Caco-2 (cell line): ENCODE measurements at places on chromosomes 5 and 9. TPM values are rescaled to one million over a fixed set of nuclear protein-coding genes. Genes with fewer than 3 reads are reported as not detected.

- DNase-seq = peak; percentile 1
Measured at GRCh38 chr9:11319538-11319937, 706.7 kb upstream of the PTPRD start.

GRCh38 chr9:91611582-91611981 is 187.9 kb upstream of the NFIL3 start:
- DNase-seq = no peak

DNA sequence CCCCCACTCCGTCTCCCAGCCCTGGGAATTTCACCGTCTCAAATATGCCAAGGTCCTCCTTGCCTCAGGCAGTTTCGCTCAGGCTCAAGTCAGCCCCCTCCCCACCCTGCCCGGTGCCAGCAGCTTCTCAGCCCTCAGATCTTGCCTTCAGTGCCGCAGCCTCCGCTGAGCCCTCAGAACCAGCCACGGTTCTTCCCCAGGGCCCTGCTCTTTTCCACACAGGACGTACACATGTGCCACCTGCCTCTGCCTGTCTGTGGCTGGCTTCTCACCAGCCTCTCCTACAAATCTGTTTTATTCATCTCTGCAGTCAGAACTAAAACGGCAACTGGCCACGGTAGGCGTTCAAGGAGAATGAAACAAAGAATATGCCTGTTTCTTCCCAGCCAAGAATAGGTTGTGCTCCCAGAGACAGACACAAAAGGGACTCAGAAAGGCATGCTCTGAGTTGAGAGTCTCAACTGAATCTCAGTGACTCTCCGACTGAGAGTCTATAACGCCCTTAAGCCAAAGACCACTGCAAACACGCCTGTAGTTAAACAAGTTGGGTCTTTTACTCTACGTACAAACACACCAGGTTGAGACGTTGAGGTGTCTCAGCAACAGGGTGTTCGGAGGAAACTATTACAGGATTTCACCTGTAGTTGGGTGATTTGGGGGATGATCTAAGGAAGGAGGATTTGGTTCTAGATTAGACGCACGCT is 10.6 kb upstream of the GRIN1 start:
- peak; percentile 52 for DNase-seq

DNA sequence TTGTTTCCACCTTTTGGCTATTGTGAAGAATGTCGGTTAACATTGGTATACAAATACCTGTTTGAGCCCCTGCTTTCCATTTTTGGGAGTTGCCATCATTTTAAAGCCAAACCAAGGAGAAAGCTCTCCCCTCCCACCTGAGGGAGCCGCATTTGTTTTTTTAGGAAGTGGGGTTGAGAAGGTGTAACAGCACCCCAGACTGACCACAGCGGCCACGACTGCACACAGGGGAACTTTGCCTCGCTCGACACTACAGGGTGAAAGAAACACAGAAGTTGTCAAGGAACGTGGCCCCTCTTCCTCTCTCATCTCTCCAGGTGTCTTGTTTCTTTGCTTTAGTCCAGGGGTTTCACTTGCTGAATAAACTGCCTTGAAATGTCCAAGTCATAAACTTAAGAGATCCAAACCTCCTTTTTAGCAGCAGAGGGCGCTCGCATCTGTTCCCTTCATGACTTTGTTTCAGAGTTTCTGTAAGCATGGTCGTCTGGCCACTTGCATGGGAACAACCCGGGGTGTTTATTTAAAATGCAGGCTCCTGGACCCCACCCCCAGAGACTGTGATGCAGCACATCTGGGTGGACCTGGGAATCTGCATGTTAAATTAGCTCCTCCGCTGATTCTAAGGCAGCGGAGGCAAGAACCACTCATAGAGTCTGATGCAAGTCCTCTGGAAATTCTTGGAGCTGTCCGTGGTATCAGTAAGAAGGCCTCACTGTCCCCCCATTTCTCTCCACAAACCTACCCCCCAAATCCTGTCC is 2.1 kb upstream of the TTLL11 start:
- DNase-seq = no peak

- DNase-seq = no peak
Measured at GRCh38 chr5:107526-107925, 15.6 kb downstream of the PLEKHG4B start.

DNA sequence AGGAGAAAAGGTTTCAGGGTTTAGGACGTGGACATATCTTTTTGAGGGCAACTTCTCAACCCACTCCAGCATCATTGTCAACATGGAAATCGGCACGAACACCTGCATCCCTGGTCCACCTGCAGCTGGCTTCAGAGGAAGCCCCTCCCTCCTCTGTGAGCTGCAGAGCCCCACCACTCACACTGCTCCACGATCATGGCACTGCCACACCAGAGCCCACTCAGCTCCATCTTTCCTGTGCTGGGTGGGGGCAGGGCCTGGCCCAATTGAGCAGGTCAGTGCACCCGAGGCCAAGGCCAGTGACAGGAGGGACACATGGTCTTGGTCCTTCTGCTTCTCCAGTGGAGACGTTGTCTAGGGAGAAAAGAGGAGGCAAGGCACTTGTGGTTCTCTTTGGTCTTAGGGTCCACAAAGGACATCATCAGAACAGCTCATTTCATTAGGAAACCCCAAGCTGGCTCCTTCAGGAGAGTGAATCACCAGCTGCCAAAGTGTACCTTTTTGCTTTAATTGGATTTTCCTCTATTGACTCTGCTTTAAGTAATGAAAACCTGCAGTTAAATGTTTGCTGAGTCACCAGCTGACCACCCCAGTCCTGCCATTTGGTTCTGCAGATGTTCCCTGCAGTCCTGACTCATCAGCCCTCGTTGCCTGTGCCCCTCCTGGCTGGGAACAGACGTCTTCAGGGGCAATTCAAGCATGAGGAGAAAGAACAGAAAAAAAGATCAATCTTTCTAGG is 56.2 kb downstream of the UBE2QL1 start:
- no peak for DNase-seq

DNA sequence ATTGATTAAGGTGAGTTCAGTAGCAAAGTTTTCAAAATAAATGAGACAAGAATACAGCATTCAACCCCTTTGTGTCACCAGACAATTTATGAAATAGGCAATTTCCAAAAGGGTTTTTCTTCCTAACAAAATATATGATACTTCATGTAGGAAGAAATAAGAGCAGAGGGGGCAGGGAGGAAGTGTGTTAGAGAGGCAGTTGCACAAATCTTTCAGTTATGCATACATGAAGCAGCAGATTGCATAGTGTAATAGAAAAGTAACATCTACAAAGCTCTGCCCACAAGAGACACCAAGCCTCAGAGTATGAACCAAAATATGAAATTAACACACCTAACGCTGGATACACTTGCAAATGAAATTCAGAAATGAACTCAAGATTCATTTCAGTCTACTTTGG is 157.0 kb downstream of the DENND1A start:
- no peak for DNase-seq

GRCh38 chr5:159419576-159419975 is 89.3 kb upstream of the IL12B start:
- no peak for DNase-seq

DNA sequence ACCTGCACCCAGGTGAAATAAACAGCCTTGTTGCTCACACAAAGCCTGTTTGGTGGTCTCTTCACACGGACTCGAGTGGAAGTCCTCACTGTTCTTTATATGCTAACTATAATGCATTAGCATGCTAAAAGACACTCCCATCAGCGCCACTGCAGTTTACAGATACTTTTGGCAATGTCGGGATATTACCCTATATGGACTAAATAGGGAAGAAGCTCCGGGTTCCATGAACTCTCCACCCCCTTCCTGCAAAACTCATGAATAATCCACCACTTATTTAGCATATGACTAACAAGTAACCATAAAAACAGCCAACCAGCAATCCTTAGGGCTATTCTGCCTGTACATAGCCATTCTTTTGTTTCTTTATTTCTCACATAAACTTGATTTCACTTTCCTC is 426.2 kb upstream of the PTPRD start:
- no peak for DNase-seq

GRCh38 chr9:115359017-115359780 is 241.2 kb upstream of the TNC start:
- peak; percentile 5 for DNase-seq

DNA sequence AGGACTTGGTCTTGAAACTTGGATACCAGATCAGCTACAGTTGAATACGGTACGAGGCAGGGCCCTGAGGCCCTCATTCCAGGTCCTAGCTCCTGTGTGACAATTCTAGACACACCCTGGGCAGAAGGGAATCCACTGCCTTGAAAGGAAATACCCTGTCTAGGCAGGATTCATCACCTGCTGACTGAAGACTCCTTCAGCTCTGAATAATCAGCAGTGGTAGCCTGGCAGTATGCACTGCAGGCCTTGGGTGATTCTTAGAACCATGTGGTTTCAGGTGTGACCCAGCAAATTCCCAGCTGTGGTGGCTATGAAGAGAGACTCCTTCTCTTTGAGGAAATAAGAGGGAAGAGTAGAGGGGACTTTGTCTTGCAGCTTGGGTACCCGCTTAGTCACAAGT is 17.2 kb upstream of the EFNA5 start:
- DNase-seq = no peak

- no peak for DNase-seq
Measured at GRCh38 chr5:132205385-132206125, 22.1 kb downstream of the P4HA2 start.

DNA sequence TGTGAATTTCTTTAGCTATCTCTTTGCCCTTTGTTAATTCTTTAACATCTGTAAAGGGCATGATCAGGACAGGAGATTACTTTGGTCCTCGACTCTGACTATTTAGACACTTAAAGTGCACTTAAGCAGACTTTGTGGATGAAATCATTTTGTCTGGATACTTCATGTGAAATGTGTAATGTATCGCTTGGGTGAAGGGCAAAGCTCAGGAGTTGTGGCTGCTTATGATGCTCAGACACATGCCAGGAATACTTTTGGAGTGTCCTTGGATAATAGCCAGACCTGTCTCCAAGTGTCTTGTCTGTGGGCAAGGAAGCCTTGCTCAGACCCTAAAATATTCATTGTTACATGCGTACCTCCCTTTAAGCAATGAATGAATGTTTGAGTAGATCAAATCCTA is 87.8 kb downstream of the RAI14 start:
- no peak for DNase-seq

DNA sequence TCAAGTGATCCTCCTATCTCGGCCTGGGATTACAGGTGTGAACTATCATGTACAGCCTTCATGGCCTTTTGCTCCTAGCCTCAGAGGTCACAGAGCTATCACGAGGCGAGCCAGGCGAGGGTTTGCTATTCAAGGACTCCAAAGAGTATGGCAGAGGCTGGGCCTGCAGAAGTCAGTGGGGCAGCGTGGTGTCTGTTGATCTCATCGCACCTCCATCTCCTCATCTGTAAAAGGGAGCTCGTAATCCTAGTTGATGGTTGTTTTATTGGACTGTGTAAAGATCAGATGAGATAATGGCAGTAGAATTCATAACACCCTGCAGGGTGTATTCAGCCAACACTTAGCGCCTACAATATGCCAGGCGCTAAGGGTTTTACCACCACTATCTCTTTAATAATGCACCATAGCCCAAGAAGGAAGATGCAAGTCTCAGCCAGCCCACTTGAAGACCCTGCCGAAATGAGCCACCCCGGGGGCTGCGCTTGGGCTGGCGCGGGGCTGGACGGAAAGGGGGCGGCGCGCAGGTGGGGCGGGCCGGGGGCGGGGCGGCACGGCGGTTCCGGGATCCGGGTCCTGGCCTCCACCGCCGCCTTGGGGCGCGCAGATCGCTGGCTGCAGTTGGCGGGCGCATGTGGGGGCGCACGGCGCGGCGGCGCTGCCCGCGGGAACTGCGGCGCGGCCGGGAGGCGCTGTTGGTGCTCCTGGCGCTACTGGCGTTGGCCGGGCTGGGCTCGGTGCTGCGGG is at the start of gene GALNT12:
GALNT12 (plus strand) TSS at position 601 of the 744 bp plus-strand sequence; CDS start at position 630, 29 bp downstream.
- no peak for DNase-seq

- DNase-seq = no peak
Measured at GRCh38 chr5:173880306-173880985, 7.7 kb upstream of the CPEB4 start.

- no peak for DNase-seq
Measured at GRCh38 chr5:121748686-121749085, 103.0 kb upstream of the FTMT start.

- no peak for DNase-seq
Measured at GRCh38 chr9:95993337-95993736, 117.8 kb downstream of the ERCC6L2 start.

GRCh38 chr9:36298566-36298965 is 40.3 kb upstream of the GNE start:
- no peak for DNase-seq

DNA sequence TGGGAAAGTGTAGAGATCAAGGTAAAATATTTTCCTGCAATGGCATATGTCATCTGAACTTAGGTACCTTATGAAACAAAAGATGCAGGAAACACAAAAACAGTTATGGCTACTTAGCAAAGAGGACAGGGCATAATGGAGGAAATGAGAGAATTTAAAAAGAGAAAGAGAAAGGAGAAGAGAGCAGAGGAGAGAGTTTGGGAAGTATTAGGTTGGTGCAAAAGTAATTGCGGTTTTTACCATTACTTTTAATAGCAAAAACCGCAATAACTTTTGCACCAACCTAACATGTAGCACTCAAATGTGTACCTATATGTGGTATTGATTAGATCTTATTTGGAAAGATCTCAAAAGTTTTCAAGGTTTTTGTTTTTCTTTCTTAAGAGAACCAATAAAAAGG is 160.1 kb upstream of the ACTBL2 start:
- no peak for DNase-seq

DNA sequence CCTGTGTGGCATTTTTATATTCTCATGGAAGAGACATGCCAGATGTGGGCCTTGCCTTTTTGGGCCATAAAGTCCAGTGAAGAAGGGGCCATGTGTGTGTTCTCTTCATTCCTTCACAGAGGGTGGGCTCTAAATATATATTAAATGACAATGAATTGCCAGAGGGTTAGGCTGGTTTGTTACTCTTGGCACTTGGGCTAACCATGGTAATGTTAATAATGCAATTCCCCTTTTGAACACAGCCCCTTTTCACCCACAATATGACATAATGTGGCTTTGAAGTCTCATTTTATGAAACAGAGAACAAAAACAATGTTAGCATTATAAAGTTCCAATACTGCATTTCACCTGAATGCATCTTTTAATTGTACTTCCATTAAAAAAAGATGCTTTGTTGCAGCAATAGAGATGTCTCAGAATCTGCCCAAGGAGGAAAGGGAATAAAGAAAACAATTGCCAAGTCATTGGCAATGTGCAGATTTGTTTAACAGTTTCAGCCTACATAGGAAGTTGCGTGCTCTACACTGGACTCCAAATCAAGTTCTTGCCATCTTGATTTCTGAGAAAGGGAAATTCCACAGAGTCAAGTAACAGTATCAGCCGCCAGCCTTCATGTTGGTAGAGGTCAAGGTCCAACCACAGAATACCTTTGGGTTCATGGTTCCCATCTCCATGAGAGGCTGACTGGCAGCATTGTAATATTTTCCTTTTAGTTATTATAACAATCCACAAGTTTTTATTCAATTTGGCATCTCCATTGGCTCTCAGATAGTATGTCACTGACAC is 141.9 kb downstream of the SLC12A2 start:
- DNase-seq = no peak

REXO4 gene
- total RNA-seq = 43.6 and 44.1 TPM in 2 replicates

ADAMTSL2 gene
- total RNA-seq = 0.46 and 0.68 TPM in 2 replicates

SMIM32 gene
- 0.63 and 0.66 TPM in 2 replicates for total RNA-seq

CAMK4 gene
- total RNA-seq = not detected in 2 replicates

RICTOR gene
- total RNA-seq = 25.2 and 25.7 TPM in 2 replicates

CTXN3 gene
- not detected in 2 replicates for total RNA-seq

CAVIN4 gene
- total RNA-seq = 1.5 and 1.7 TPM in 2 replicates
